ENCODE measurements at places on chromosomes 2 and 18.

DNA sequence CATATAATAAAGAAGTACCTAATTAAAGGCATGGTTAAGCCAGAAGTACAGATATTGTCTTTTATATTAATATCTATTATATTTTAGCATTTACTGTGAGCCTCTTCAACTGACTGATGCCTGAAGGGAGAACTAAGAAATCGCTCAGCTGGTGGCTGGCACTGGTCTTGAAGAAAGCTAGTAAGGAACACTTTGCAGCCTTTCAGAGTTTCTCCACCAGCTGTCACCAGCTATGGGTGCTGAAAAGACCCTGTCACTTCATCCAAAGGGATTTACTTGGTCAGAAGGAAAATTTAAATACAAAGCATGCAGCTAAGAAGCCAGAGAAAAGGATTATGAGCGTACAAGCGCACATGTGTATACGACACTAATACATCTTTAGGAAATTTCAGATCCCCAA, 525.9 kb downstream of the TMEM182 start:
- H3K4me1 ChIP-seq = no peaks in the 10 kb centered on the region
- no peak for DNase-seq
- no peaks in the 10 kb centered on the region for H3K27me3 ChIP-seq

DNA sequence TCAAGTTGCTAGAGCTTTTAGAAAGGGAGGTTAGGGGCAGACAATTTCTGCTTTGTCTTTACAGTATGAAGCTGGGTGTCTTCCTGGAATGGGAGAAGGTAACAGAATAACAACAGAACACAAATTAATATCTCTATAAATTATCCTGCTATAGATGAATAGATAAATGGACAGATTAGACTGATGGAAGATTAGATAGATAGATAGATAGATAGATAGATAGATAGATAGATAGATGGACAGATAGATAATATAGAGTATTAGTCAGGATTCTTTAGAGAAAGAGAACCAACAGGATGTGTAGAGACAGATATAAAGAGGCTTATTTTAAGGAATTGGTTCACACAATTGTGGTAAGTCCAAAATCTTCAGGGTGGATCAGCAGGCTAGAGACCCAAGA, 302.2 kb downstream of the BCL11A start:
- H3K4me1 ChIP-seq = no peaks in the 10 kb centered on the region
- no peak for DNase-seq
- H3K36me3 ChIP-seq = no peaks in the 10 kb centered on the region
- H3K27me3 ChIP-seq = no peaks in the 10 kb centered on the region
- no peak overlapping the region for H3K4me3 ChIP-seq

- no peak overlapping the region for H3K27ac ChIP-seq
- H3K27me3 ChIP-seq = no peaks in the 10 kb centered on the region
- H3K36me3 ChIP-seq = no peaks in the 10 kb centered on the region
Measured at GRCh38 chr2:238968616-238969384, 120.9 kb downstream of the TWIST2 start.

- H3K4me1 ChIP-seq = peaks cover 4% of the 10 kb centered on the region
- H3K4me3 ChIP-seq = no peak overlapping the region
- no peak overlapping the region for H3K27ac ChIP-seq
- H3K27me3 ChIP-seq = no peaks in the 10 kb centered on the region
- no peaks in the 10 kb centered on the region for H3K36me3 ChIP-seq
- DNase-seq = no peak
Measured at GRCh38 chr18:79452190-79452990, 56.7 kb downstream of the NFATC1 start.

DNA sequence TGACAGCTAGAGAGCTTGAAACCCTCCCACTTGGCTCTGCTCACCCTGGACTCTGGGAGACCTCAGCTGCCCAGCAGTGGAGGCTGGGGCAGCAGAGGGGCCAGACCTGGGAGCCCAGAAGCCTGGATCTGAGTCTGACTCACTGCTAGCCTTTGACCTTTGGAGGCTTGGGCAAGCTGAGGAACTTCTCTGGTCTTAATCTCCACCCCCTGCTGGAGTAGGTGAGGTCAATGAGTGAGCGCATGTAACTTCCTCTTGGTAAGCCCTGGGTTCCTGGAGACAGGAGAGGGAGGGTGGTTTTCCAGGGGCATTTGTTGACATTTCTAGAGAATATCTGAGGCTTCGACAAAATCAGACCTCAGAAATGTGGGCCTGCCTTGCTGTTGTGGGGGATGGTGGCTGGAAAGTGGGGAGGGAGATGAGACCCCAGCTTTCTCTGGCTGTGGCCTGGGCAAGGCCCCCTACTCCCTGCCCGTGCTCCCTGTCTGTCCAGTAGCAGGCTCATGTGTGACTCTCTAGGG, 73.0 kb upstream of the YWHAQ start:
- H3K27me3 ChIP-seq = no peaks in the 10 kb centered on the region
- no peaks in the 10 kb centered on the region for H3K36me3 ChIP-seq
- no peak for DNase-seq
- no peak overlapping the region for H3K27ac ChIP-seq

DNA sequence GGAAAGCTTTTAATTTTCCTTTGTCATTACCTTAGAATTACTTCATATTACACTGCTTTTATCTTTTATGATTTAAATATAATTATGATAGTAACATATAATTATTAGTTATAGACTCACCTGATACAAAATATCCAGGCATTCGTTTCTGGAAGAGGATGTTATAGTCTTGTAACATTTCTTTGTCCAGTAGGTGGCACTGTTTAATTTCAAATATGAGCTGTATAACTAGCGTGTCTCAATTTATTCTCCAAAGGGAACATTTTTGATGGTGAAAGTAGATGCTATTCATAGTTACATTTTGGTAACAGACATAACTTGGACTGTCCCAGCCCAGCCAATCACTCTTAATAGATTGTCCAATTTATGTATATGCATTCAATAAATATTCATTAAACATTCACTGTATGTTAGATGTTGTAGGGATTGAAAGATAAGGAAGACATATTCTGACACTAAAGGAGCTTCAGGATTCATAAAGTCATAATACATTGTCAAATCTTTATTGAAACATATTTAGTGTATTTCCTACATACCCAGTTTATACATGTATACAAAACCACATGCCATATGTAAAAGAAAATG, 19.2 kb downstream of the DAW1 start:
- no peak overlapping the region for H3K27ac ChIP-seq
- no peaks in the 10 kb centered on the region for H3K36me3 ChIP-seq
- H3K4me1 ChIP-seq = no peaks in the 10 kb centered on the region

GRCh38 chr2:127100251-127101047, 6.5 kb downstream of the BIN1 start:
- H3K27me3 ChIP-seq = no peaks in the 10 kb centered on the region
- peaks cover 5% of the 10 kb centered on the region for H3K4me1 ChIP-seq
- no peak overlapping the region for H3K4me3 ChIP-seq
- H3K27ac ChIP-seq = no peak overlapping the region

DNA sequence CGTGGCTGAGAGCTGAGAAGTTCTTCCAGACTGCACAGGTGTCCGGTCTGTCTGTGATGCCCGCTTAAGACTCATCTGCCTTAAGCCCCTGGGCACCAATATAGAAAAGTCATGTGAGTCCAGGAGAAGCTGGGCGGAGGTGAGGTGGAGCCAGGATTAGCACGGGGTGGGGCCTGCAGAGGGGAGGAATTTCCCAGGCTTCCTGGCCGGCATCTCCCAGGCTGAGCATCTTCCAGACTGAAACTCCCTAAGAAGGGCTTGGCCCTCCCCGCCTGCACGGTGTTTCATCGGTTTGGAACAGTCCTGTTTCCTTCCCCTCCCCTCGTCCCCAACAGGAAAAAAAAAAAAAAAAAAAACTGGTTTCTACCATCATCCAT, 270.3 kb downstream of the ATAD2B start:
- H3K27ac ChIP-seq = no peak overlapping the region
- H3K27me3 ChIP-seq = no peaks in the 10 kb centered on the region
- no peak for DNase-seq

GRCh38 chr2:189142893-189143759, 36.4 kb downstream of the COL5A2 start:
- DNase-seq = no peak
- no peaks in the 10 kb centered on the region for H3K36me3 ChIP-seq
- no peaks in the 10 kb centered on the region for H3K27me3 ChIP-seq
- H3K27ac ChIP-seq = no peak overlapping the region
- H3K4me3 ChIP-seq = no peak overlapping the region
- no peaks in the 10 kb centered on the region for H3K4me1 ChIP-seq

DNA sequence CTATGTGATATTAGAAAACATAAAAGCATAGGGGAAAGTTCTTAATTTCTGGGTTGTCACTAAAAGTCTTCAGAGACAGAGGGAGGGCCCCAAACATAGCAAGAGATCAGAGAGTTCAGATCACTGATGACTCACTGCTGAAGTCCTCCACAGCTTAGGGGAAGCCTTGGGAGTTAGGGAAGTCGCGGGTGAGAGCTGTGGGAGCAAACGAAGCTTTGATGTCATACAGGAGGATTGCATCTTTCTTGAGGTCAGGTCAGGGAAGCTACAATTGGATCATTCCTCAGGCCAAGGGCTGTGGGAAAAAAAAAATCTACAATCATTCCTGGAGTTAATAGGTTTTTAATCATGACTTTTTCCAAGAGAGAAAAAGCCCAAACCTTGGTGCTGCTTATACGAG, 96.2 kb downstream of the COPS8 start:
- no peaks in the 10 kb centered on the region for H3K4me1 ChIP-seq
- no peaks in the 10 kb centered on the region for H3K27me3 ChIP-seq
- DNase-seq = no peak
- H3K4me3 ChIP-seq = no peak overlapping the region
- peak overlapping the region; percentile 45 for H3K27ac ChIP-seq
